ENCODE measurements at places on chromosomes 2 and 18. TPM values are rescaled to one million over a fixed set of nuclear protein-coding genes. Genes with fewer than 3 reads are reported as not detected.

IL36B gene
- total RNA-seq: not detected

C2orf78 gene
- not detected for total RNA-seq

DNA sequence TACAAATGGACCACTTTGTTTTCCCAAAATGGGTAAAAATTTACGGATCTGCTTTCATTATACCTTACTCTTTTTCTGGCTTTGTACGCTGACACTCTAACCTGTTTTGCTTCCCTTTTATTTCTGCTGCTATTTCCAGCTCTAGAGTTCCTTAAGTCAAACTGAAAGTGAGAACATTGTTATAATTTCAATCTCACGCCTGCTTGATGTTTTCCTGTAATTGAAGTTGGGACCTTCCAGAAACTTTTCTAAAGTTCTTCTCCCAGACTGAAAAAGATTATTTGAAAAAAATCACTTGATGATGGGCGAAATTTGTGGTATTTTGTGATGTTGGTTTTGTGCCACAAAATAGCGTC is 1.8 kb downstream of the GLS start:
- DNase-seq: no peak

DNA sequence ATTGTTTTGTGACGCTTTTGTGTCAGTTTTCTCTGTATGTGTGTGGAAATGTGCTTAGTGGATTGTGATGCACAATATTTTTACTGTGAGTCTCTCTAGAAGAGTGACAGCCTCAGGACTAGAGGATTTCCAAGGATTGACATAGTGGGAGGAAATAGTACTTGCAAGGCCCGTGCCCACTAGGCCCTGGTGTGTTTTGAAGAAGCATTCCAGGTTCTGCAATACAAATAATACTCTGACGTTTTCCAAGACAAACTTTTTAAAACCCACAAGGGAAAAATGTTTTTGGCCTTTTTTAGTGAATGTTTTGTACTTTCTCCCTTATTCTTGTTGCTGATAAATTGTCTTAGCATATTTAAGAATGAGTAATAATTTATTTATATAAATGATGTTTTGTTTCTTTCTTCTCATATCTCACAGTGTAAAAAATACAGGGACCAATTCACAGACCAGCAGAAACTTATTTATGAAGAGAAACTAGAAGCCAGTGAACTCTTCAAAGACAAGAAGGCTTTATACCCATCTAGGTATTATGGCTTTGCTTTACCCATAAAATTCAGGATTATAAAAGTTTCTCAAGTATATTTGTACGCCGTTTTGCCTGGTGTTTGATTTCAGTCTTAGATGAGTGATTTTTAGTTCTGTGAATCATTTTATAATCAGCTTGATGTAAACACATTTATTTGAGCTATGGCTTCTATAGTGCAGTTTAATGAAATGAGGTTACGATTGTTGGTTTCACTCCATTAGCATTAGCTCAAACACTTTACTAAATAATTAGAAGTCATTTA is 165.6 kb downstream of the MYO1B start:
- DNase-seq: no peak

GRCh38 chr18:8609659-8610458 is 622 bp downstream of the RAB12 start:
- DNase-seq: peak; percentile 9

- DNase-seq: no peak
Measured at GRCh38 chr18:60623331-60623730, 250.8 kb upstream of the MC4R start.

DNA sequence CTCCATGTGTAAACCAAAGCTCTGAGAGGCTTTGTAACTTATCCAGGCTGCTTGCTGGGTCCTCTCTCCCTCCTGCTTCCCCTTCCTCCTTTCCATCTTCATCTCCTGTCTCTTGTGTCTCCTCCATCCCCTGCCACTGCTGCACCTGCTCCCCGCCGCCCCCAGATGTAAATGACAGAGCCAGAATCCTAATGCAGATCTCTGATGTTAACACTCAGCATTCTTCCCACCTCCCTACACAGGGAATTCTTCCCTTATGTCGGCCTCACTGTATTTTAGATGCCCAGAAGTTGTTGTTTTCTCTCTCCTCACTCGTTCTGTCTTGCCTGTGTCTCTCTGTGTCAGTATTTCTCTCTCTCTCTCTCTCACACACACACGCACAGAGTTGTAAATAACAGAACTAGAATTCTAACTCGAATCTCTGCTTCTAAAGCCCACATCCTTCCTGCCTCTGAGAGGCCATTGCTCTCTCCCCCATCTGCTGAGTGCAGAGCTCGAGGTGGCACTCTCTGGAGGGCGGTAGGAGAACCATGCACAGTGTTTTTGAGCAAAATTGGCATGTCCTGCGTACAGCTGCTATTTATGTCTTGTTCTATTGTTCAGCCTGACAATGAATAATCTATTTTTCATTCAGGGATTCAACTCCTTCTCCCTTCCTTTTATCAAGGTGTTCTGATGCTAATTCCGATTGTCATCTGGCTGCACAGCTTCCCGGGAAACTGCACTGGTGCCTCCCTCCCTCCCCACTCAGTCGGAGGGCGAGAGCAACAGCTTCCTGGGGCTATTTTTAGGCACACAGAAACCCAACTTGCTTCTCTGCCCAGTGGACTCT is 219.9 kb downstream of the SH3RF3 start:
- no peak for DNase-seq

NEMP2 gene
- 8.6 TPM for total RNA-seq

DNA sequence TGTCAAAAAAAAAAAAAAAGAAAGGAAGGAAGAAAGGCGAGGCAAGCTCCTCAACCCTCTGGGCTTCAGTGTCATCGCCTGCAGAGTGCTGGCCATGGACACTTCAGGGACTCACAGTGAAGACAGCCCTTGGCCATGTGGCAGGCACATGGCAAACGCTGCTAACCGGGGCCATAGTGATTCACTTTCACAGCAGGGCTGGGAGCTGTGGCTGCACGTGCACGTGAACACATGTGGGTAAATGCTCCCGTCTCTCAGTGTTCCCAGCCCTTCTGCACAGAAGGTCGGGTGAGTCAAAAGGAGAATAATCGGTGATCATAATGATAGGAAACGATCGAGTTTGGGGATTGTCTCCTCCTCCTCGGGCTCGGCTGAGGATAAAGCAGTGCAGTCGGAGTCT is 46.1 kb upstream of the UBE2F start:
- no peak for DNase-seq

KCNG3 gene
- total RNA-seq: 0.50 TPM
